DMS79 treated with DMSO at 0.1 percent for 48 hours (cell line): ENCODE measurements at places on chromosomes 7 and 10.

GRCh38 chr7:23345601-23346000 is 46.5 kb downstream of the MALSU1 start:
- DNase-seq: no peak

DNA sequence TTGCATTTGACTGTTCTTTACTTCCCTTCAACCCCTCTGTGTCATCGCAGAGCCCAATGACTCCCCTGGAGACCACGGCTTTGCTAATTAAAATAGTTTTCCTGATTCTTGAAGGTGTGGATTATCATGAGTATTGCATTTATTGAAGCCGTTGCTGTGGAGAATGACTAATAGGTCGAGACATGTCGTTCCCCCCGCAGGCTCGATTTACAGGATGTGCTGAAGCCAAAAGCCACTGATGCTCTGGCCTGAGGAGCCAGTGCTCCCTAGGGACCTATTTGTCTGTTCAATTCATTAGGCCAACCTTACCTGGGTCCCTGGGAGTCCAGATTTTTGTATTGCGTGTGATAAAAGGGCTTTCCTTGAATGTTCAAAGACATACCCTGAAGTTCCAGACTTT is 102.3 kb downstream of the NPTX2 start:
- no peak for DNase-seq

GRCh38 chr7:50389961-50390360 is 60.2 kb downstream of the FIGNL1 start:
- no peak for DNase-seq

- no peak for DNase-seq
Observed at GRCh38 chr10:123354521-123354920, 200.3 kb downstream of the BUB3 start.

- no peak for DNase-seq
Observed at GRCh38 chr10:96577069-96577468, 9.7 kb downstream of the TM9SF3 start.
